ENCODE measurements at places on chromosomes 11 and 22.

DNA sequence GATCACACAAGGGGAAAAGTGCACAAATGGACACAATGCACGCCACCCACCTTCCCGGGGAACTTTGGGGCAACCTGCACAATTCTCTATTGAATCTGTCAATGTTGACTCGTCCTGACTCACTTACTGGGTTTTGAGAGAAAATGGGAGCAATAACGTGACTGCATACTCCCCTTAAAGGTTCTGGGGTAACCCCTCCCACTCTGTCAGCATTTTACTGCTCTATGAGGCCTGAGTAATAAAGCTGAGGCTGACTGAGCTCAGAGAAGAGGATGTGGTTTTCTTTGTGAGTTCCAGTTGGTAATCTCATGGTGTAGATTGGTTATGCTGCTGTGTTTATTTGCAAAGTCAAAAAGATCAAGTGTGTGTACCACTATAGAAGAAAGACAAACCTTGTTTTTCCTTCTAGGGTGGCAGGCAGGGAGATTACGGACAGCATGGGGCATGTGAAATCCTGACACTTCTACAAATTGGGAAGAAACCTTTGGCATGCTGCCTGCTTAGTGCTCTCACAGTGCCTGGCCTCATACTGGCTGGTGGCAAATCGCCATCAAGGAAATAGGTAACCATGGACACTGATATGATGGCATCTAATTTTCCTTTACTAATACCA is 16.1 kb upstream of the APOA1 start:
- peak; percentile 34 for DNase-seq

DNA sequence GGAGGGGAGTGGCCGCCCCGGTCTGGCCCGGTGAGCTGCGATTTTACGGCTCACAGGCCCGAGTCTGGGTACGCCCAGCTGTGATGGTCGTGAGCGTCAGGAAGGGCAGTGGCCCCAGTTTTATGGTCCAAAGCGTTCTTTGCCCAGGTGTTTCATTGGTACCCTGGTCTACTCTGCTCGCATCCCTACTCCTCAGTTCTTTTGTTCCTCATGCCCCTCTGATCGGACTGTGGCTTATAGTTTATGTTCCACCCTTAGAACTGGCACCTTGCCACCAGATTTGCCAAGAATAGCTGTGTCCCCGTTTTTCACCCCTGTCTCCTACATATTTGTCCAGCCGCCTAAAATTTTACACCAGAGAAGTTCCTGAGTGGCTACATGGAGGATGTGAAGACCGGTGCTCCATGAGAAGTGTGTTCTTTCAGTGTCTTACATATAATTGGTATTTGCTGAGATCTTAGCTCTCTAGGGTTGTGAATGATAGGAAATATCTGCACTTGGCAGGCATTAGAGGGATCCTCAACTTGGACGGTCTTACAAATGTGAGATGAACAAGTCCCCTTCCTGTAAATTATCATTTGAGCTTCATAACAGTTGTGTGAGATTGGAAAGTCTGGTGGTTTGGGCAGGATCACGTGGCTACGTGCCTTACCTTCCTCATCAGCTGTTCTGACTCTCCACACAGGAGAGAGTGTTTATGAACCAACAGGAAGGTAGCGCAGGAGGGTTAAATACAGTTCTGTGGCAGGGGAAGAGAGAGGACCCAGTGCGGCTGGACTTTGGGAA is 1.1 kb downstream of the PANX1 start:
- DNase-seq, result no peak

- DNase-seq, result no peak
Observed at GRCh38 chr11:115420505-115420904, 83.7 kb downstream of the CADM1 start.

DNA sequence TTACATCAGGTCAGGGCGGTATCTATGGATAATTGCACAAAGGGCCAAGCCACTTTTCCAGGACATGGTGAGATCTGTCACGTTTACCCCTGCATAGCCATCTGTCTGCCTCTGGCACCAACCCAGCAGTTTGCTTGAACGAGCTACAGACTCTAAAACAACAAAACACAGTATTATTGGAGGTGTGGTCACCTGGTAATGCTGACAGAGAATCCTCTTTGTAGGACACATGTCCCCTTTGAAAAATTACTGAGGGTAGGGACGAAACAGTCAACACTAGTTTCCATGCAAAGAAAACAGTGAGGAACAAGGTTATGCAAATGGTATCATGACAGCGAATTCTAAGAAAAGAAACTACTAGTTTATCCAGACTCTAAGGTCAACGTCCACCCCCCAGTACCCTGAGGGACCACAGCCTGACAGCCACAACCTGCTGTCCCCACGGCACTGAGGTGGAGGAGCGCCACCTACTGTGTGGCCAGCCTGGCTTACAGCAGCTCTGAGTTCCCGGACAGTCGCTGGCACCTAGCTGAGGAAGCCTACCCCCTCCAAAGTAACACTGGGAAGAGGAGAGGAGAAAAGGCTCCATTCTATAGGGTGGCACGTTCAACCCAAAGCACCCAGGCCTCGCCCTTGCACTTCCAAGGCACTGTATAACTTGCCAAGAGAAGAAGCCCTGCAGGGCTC is 117.4 kb upstream of the BID start:
- no peak for DNase-seq

DNA sequence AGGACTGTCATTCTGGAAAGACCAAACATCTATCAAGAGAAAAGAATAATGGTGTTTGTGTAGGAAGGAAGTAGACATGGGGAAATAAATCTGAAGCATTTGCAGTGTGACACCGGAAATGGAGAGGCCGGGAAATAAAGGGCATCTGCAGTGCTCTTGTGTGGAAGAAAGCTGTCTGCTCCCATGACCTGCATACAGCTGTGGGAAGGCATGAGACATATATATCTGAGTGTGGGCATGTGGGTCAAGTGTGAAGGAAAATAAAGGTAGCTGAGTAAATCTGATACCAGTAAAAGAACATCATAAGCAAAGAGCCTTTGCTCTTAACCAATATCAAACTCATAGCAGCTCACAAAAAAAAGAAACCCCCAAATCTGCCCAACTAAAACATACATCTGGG is 72.1 kb upstream of the OR5AK2 start:
- DNase-seq, result no peak

- DNase-seq, result no peak
Observed at GRCh38 chr11:125275905-125276618, 111.5 kb downstream of the PKNOX2 start.

GRCh38 chr22:31898926-31899325 is 45.4 kb upstream of the YWHAH start:
- no peak for DNase-seq

- no peak for DNase-seq
Observed at GRCh38 chr11:125314276-125315078, 149.9 kb downstream of the PKNOX2 start.

GRCh38 chr22:30000566-30000965 is 79.7 kb upstream of the HORMAD2 start:
- DNase-seq, result no peak

Data from HCT116 (cell line).